AG20443 (cell line): ENCODE measurements at places on chromosomes 16 and 17.

DNA sequence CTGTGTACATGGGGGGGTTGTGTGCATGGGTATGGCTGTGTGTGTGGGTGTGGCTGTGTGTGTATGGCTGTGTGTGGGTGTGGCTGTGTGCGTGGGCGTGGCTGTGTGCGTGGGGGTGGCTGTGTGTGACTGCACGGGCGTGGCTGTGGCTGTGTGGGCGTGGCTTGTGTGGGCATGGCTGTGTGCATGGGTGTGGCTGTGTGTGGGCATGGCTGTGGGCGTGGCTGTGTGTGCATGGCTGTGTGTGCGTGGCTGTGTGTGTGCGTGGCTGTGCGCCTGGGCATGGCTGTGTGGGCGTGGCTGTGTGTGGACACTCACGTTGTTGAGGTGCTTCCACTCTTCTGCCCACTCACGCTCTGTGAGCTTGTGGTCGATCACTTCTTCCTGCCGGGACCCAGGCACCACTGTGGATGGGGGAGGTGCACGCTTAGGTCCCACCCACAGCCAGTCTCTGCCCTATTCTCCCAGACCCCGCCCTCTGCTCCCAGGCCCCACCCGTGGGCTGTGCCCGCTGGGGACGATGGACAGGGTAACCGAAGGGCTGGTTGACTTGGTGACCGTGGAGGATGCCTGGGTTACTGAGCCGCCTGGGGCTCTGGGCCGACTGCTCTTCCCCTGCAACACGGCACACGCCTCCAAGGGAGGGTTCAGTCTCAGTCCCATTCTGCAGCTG is 16.0 kb upstream of the PABPN1L start:
- DNase-seq: peak; percentile 33

- peak; percentile 4 for DNase-seq
These were observed 14.1 kb downstream of the ARHGEF15 start for GRCh38 chr17:8324132-8324531.

GRCh38 chr17:40551091-40551878 is 14.0 kb downstream of the CCR7 start:
- DNase-seq: peak; percentile 88

DNA sequence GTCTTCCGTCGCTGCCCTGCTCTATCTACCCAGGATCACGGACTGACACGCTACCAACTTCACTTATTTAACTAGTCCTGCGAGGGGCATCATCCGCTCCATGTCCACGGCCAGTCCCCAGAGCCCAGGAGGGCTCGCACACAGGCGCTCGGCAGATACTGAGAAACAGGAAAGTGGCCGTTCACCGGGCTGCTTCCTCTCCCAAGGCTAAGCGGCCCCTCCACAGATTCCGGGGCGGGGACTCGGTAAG is 388 bp downstream of the OXLD1 start:
- DNase-seq: no peak

GRCh38 chr17:80005360-80006338 is 30.0 kb downstream of the TBC1D16 start:
- peak; percentile 90 for DNase-seq

DNA sequence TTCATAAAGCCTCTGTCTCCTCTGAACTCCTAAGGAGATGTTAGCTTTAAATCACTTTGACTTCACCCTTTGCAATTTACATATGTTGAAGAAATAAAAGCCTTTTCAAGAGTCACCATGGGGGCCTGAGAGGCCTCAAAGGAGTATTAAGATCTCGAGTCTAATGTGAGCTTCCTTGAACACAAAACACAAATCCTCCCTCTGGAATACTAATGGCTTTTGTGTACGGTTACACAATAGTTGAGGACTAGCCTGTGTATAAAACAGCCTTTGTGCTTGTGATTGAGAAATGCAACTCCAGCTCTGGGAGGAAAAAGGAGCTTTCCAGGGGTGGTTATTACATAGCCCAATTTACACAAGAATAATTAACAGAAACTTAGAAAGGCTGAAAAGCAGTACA is 1140.2 kb downstream of the CDH11 start:
- DNase-seq: no peak

- DNase-seq: no peak
These were observed 521 bp upstream of the G6PC3 start for GRCh38 chr17:44069974-44070454.

DNA sequence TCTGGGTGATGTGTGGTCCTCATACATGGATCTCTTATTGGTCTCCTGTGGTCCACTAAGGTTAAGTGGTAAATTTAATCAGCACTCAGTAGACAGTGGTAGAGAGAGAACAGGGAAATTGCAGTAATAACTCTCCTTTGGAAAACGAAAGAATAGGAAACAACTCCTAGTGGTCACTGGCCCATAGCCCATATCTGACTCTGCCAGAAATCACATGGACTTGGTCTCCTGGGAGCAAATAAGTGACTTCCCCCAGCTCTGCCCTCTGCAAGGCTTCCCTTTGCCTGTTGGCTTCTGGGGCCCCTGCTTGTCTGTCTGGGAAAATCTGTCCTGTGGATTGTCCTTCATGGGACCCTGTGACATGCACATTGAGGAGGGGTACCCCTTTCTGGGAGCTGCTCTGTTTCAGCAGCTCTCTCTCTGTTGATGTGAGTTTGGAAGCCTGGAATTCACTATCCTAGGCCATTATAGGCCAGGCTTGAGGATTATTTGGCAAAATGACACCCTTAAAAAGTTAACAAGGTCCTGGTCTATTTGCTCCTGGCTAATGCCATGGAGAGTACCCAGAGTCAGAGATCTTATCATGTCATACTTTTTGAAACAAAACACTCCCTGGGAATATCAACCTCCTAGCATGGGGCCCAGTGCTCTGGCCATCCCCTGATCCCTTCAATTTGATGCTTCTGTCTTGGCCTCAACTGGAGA is 58.0 kb upstream of the HNF1B start:
- peak; percentile 86 for DNase-seq

GRCh38 chr17:17077101-17077500 is 34.8 kb downstream of the MPRIP start:
- no peak for DNase-seq

DNA sequence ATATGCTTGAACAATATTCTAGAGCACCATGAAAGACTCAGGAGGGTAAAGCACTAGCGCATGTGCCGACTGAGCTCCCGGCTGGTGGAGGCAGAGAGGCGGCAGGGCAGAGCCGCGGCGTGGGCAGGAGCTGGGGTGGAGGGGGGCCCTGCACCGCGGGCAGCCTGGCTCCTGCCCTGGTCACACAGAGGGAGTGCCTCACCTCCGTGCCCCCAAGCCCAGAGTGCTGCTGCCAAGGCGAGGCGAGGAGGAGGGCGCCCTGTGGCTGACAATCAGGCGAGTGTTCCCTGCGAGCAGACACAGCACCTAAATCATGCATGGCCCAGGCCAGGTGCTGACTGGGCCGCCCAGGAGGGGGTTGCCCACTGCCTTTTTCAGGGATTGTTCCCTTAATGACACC is 105.8 kb upstream of the TNRC6C start:
- DNase-seq: no peak

GRCh38 chr17:29197516-29198272 is 17.5 kb upstream of the MYO18A start:
- DNase-seq: no peak

DNA sequence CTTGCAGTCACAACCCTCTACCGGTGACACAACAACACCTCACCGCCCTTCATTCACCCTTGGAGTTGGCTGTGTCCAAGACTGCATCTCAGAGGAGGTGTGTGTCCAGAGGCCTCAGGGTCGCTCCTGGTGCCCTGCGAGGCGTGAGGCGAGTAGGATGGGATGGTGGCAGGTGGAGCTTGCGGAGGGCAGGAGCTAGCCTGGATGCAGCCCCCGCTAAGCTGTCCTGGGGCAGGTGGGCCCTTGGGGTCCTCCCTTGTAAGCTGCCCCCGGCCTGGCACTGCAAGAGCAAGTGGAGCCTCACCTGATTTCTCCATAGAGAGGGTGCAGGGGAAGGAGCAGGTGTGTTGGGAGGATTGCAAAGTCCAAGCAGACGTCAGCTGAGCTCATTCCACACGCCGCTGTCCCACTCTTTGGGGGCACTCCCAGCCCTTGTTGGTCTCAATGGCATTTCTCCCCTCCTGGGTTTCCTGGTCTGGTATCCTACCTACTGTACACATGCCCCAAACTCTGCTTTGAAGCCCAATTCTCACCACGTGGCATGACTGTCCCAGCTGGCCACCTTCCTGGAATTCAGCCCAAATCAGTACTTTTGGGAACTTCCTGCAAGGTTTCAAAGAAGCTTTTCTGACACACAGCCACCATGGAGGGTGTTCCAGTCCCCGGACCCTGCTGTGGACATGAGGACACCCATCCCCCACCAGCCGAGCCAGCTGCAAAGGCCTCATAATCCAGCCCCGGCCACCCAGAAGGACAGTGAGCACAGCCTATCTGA is 18.1 kb upstream of the ICAM2 start:
- no peak for DNase-seq

GRCh38 chr17:63546308-63547082 is 3.8 kb upstream of the DCAF7 start:
- no peak for DNase-seq

DNA sequence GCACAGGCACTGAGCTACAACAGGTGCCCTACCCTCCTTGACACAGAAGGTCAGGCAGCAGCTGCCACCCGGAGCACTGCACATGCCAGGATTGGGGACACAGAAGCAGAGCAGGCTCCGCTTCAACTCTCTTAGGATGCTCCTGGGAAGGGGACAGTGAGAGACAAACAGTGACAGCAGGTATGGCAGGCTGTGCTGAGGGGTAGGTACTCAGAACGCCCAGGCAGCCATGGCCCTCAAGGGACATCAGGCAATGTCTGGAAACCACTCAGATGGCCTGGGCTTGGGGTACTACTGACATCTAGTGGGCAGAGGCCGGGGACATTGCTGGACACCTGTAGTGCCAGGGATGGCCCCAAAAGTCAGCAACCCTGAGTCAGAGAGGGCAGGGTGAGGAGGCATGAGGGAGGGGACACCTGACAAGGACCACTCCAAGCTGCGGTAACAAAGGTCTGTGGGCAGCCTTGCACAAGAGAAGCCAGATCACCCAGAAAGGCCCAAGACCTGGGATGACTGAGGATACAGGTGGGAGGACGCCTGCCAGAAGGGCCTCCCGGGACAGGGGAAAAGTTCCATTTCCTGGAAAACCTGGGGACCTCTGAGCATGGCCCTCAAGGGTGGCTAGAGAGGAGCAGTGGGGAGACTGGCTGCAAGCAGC is 21.2 kb downstream of the PEMT start:
- peak; percentile 64 for DNase-seq

DNA sequence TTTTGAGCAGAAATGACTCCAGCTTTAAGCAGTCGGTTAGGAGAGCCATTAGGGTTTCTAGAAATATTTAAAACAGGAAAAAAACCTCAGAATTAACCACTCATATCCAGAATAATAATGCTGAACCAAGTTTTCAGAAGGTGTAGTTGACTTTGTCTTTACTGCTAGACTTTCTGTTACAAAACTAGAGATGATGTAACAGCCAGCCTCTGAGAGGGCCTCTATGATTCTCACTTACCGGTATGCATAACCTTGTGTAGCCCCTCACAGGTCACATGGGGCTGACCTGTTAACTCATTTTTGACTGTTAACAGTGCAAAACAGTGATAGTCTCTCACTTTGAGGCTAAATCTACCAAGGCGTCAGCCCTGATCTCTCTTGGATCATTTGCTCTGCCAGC is 74.3 kb downstream of the TEX14 start:
- no peak for DNase-seq

- DNase-seq: no peak
These were observed 414.1 kb upstream of the SALL1 start for GRCh38 chr16:51565184-51565583.

DNA sequence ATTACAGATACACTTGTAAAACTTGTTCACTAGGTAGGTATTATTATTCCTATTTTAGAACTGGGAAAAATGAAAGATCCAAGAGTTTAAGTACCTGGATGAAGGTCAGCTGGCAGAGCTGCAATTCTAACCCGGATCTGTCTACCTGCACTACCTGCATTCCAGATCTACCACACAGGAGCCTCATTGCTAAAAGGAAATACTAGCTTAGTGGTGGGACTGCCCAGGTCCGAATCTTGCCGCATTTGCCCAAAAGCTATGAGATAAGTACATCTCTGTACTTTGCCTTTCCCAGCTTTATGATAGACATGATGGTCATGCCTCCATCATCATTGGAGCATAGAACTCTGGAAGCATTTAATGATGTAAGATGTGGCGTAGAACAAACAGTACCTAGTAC is 36.8 kb upstream of the TEKT3 start:
- DNase-seq: no peak

DNA sequence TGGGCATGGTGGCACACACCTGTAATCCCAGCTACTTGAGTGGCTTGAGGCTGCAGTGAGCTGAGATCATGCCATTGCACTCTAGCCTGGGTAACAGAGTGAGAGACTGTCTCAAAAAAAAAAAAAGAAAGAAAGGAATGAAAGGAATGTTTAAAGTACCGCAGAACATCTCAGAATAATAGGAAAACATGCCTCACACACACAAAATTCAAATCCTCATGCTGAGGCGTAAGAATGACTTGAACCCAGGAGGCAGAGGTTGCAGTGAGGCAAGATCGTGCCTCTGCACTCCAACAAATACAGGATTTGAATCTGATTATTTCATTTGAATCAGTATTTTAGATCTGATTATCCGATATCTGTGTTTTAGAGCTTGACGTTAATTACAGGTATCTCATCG is 21.3 kb upstream of the GAA start:
- no peak for DNase-seq

DNA sequence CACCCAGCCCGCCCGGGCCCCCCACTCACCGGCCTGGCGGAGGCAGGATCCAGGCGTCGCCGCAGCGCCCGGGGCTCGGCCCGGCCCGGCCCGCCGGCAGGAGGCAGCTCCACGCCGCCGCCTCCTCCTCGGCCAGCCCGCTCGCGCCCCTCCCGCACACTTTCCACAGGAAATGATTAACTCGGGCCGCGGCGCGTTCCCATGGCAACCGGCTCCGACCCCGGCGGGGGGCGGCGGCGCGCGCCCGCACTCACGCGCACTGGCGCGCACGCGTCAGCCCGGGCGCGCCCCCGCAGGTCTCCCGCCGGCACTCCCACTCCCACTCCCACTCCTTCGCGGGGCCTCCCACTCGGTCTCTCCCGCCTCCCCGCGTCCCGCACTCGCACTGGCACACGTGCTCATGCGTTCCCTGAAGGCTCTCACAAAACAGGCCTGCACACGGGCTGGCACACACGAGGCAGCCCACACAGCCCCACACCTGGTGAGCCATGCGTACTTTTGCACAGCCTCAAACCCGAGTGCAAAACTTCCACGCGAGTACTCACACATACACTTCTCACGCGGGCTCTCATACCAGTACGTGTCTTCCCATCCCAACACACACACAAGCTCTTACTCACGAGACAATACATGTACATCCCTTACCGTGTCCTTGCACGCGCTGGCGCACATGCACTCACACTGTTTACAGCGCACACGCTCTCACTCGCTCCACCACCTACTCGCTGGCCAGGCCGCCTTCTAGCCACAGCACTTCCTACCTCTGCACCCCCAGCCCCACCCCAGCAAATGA is at the start of gene KIFC3:
KIFC3 (minus strand) TSS at position 151 of the 793 bp plus-strand sequence. CDS start 4,248 bp downstream, outside the sequence.
- peak; percentile 93 for DNase-seq
